ENCODE measurements at places on chromosomes 13 and 19. TPM values are rescaled to one million over a fixed set of nuclear protein-coding genes. Genes with fewer than 3 reads are reported as not detected.

- H3K4me3 ChIP-seq: no peak overlapping the region
- DNase-seq: no peak
- H3K27ac ChIP-seq: no peak overlapping the region
- no peaks in the 10 kb centered on the region for H3K36me3 ChIP-seq
- H3K4me1 ChIP-seq: peaks cover 5% of the 10 kb centered on the region
Observed at GRCh38 chr13:78655906-78656305, 3.0 kb downstream of the OBI1 start.

DNA sequence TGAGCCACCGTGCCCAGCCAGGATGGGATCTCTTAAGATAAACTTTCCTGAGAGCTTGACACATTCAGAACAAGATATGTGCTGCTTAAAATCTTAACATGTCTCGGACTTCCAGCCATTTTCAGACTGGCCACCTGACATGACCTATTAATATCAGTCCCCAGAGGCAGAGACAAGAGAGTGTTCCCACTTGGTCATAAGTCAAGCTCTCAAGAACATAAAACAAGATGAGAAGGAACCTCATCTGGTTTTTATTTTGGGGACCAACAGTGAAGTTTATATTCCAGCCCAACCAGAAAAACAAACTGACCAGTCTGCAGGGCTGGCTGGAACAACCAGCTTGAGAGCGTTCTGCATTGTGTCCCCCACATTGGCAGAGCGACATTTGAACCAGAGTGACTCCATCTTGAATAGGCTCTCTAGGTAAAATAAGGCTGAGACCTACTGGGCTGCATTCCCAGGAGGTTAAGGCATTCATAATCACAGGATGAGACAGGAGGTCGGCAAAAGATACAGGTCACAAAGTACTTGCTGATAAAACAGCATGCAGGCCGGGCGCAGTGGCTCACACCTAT, 21.8 kb upstream of the PLEKHF1 start:
- H3K36me3 ChIP-seq: no peaks in the 10 kb centered on the region
- no peak for DNase-seq
- peaks cover 8% of the 10 kb centered on the region for H3K27me3 ChIP-seq
- no peak overlapping the region for H3K27ac ChIP-seq
- H3K4me3 ChIP-seq: no peak overlapping the region
- no peaks in the 10 kb centered on the region for H3K4me1 ChIP-seq

DNA sequence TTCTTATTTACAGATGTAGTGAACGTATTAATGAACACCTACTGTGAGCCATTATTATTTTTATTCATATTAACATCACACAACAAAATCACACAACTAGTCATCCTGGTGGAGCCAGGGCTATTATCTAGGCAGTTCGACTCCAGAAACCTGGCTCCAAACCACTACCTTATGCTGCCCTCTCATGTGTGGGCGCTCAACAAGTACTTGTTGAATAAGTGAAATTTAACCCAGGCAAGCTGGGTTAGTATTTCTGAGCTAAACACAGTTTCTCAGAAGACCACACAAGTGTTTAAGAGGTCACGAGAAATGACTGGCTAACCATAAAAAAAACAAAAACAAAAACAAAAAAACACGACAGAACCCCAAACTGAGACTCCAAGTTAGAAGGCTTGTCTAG, 33.6 kb downstream of the MZT1 start:
- peaks cover 2% of the 10 kb centered on the region for H3K27me3 ChIP-seq
- H3K4me1 ChIP-seq: no peaks in the 10 kb centered on the region
- no peak overlapping the region for H3K4me3 ChIP-seq
- no peak overlapping the region for H3K27ac ChIP-seq
- H3K36me3 ChIP-seq: no peaks in the 10 kb centered on the region
- DNase-seq: no peak

DNA sequence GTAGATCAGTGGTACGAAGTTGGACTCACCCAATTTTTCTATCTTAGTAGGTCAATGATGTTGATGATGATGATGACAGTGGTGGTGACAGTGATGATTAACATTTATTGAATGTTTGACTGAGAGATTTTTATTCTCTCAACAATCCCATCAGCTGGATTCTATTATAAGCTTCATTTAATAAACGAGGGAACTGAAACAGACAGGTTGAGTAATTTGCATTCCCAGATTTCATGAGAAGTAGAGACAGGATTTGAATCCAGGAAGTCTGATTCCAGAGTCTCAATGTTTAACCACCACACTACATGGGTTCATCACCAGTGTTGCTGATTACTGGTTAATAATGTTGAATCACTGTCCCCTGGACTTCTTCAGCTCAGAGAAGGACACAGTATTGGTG, 168.9 kb downstream of the FLT1 start:
- no peaks in the 10 kb centered on the region for H3K27me3 ChIP-seq
- H3K36me3 ChIP-seq: no peaks in the 10 kb centered on the region
- DNase-seq: no peak
- peaks cover 14% of the 10 kb centered on the region for H3K4me1 ChIP-seq
- no peak overlapping the region for H3K4me3 ChIP-seq

DNA sequence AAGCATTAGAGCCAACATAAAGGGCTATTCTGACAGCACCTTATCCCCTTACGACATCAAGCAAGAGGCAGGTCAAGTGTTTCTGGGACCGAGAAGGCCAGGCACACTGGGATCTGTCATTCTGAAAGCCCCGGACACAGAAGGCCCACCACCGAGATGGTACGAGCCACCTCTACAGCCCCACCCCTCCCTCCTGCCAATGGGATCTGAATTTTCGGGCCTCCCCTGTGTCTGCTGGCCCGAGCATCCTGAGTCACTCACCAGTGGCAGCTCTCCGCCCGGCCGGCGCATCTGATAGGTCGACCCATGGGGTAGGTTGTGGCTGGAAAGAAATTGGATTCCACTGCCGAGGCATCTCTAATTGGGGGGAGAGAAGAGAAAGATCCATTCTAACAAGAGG, 2.6 kb downstream of the TIMM44 start:
- peaks cover 28% of the 10 kb centered on the region for H3K36me3 ChIP-seq
- H3K27ac ChIP-seq: no peak overlapping the region
- no peak for DNase-seq

DNA sequence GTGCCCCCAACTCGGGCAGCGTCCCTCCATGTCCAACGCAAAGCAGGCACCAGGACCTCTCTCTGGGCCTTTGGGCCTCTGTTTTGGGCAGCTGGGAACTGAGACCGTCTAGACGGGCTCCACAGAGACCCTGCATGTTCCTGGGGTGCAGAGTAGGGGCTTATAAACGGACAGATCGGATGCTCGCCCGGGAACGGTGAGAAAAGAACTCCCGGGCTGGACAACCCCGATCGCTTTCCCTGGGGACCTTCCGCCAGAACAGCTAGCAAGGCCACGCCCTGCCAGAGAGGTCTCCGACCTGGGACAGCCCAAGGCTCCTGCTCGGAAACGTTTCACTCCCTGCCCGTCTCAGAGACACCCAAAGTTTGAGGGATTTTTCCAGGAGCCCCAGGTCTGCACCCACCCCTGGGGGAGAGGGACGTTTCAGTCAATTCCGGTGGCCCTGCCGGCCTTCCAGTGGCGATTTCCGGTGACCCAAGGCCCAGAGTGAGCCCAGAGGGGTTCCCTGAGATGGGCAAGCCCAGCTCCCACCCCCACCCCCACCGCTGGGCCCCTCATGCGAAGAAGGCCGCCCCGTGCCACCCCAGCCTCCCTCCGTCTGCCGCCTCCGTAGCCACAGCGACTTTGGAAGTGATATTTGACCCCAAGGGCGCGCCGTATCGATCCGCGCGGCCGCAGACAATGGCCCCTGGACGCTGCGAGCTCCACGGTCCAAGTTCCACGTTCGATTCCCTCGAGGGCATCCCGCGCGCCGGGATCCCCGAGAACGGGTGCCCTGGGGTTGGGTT, 1.7 kb downstream of the NR2F6 start:
- DNase-seq: peak; percentile 20
- H3K4me3 ChIP-seq: peak overlapping the region; percentile 90
- peaks cover 10% of the 10 kb centered on the region for H3K4me1 ChIP-seq
- H3K27ac ChIP-seq: peak overlapping the region; percentile 69
- no peaks in the 10 kb centered on the region for H3K27me3 ChIP-seq
- peaks cover 8% of the 10 kb centered on the region for H3K36me3 ChIP-seq

GRCh38 chr13:62525652-62526051, 1110.0 kb upstream of the PCDH20 start:
- H3K27me3 ChIP-seq: no peaks in the 10 kb centered on the region
- H3K4me1 ChIP-seq: no peaks in the 10 kb centered on the region
- no peak for DNase-seq
- no peak overlapping the region for H3K4me3 ChIP-seq

DNA sequence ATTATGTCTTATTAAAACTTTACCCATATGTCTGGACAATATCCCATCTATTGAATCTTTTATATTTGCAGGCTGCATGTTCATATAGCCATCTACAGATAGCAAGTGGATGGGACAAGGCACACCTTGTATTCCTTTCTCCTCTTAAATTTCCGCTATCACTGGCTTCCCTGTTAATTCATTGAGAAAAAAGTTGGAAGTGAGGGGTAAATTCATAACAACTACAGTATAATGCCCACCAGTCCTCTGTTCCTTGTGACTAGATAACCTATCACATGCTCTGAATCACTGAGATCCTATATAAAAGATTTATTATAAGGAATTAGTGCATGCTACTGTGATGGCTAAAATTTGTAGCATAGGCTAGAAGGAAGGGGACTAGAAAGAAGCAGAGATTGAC, 1005.8 kb upstream of the ATXN8OS start:
- DNase-seq: no peak
- H3K4me1 ChIP-seq: no peaks in the 10 kb centered on the region
- no peaks in the 10 kb centered on the region for H3K36me3 ChIP-seq
- H3K4me3 ChIP-seq: no peak overlapping the region
- no peak overlapping the region for H3K27ac ChIP-seq

DNA sequence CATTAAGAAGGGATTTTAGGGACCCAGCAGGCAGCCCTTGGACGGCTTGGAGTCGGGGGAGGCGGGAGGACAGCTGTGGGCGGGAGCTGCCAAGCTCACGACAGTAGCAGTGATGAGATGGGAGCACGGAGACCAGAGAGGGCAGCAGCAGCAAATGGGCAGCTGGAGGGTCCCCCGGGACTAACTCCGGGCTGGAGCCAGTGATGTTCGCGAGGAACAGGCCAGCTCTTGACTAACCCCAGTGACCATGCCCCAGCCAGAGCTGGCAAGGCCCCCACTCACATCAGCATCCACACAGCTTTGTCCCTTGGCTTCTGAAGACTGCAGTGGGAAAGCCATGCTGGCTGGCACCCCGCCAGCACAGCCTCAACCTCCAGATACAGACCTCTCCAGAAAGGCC, 81.9 kb downstream of the RAB20 start:
- no peak overlapping the region for H3K4me3 ChIP-seq
- no peaks in the 10 kb centered on the region for H3K4me1 ChIP-seq
- no peak for DNase-seq
- no peaks in the 10 kb centered on the region for H3K27me3 ChIP-seq
- peaks cover 78% of the 10 kb centered on the region for H3K36me3 ChIP-seq

DNA sequence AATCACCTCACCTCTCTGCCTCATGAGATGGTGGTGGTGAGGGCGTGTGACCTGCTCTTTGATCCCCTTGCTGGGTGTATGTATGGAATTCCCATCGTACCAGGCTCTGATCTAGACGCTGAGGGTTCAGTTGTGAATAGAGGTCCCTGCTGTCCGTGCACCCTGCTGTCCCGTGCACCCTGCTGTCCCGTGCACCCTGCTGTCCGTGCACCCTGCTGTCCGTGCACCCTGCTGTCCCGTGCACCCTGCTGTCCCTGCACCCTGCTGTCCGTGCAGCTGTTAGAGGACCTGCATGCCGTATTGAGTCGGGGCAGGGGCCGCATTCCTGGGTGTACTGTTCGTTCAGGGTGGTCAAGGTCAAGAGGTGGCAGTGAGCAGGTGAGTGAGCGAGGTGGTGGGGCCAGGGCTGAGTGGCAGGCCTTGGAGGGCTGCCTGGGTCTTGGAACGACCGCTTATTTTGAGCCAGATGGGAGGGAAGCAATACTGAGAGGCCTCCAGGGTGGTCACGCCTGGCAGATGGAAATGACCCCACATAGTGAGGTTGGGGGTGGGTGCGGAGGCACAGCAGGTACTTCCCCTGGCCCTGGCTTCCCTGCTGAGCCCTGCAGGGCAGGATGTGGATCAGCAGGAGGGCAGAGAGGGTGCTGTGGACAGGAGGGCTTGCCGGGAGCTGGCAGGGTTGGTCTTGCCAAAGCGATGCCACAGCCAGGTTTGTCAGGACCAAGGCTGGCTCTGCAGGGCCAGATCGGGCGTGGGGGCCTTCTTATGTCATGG, 4.6 kb upstream of the EPN1 start:
- no peaks in the 10 kb centered on the region for H3K27me3 ChIP-seq
- DNase-seq: peak; percentile 20
- peaks cover 53% of the 10 kb centered on the region for H3K36me3 ChIP-seq
- no peak overlapping the region for H3K4me3 ChIP-seq
- H3K27ac ChIP-seq: no peak overlapping the region

- H3K4me1 ChIP-seq: peaks cover 2% of the 10 kb centered on the region
- peak overlapping the region; percentile 92 for H3K4me3 ChIP-seq
- H3K36me3 ChIP-seq: no peaks in the 10 kb centered on the region
- no peaks in the 10 kb centered on the region for H3K27me3 ChIP-seq
Observed at GRCh38 chr19:18520848-18521691, 800 bp downstream of the ELL start.

GRCh38 chr13:40485611-40486517, 180.6 kb downstream of the FOXO1 start:
- H3K36me3 ChIP-seq: no peaks in the 10 kb centered on the region
- no peaks in the 10 kb centered on the region for H3K27me3 ChIP-seq
- no peak overlapping the region for H3K4me3 ChIP-seq
- H3K4me1 ChIP-seq: no peaks in the 10 kb centered on the region

GRCh38 chr19:57242821-57243220, 2.4 kb downstream of the ZNF805 start:
- DNase-seq: no peak
- no peak overlapping the region for H3K4me3 ChIP-seq
- H3K4me1 ChIP-seq: peaks cover 7% of the 10 kb centered on the region
- no peaks in the 10 kb centered on the region for H3K27me3 ChIP-seq
- H3K27ac ChIP-seq: no peak overlapping the region
- H3K36me3 ChIP-seq: peaks cover 31% of the 10 kb centered on the region

DNA sequence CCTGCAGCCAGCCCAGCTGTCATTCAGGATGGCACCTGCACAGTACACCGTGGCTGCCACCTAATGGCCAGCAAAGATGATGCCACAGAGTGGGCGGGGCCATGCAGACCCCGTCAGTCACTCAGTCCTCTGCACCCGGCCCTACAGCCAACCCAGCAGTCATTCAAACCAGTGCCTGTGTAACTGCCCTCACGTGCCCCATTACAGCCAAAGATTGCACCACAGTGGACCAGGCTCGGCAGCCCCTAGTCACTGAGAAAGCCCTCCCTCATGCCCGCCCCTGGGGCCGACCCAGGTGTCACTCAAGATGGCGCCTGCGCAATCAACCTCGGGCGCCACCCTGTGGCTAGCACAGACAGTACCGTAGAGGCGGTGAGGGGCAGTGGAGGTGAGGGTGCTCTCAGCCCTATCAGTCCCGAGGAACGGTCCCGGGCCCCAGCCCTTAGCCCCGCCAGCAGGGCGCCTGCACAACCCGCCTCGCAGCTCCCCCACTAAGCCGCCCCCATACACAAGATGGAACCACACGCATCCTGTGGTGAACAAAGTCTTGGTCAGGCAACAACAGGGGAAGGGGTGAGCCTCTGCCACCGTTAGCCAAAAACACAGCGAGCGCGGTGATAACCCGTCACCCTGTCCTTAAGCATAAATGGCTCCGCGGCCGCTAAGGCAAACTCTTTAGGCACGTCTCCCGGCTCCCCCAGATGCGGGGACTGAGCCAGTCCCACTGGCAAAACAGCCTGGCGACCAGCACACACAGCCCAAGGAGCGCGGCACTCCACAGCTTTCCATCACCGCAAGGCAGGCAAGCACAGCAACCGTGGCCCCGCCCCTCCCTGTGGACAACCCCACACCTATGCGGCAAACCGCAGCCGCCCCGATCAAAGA, 2.3 kb downstream of the PEG3 start:
- no peaks in the 10 kb centered on the region for H3K4me1 ChIP-seq
- H3K27me3 ChIP-seq: no peaks in the 10 kb centered on the region
- no peak for DNase-seq

Gene NOVA2
- not detected for polyA plus RNA-seq

Gene POU2F2
- polyA plus RNA-seq: 5.0 TPM

Gene ZNF560
- polyA plus RNA-seq: 0.36 TPM

Gene RCBTB2
- 3.0 TPM for polyA plus RNA-seq

Gene NLRP7
- polyA plus RNA-seq: not detected

All from IMR-90 (cell line).